GM20000 (cell line): ENCODE measurements at places on chromosomes 12 and 14.

DNA sequence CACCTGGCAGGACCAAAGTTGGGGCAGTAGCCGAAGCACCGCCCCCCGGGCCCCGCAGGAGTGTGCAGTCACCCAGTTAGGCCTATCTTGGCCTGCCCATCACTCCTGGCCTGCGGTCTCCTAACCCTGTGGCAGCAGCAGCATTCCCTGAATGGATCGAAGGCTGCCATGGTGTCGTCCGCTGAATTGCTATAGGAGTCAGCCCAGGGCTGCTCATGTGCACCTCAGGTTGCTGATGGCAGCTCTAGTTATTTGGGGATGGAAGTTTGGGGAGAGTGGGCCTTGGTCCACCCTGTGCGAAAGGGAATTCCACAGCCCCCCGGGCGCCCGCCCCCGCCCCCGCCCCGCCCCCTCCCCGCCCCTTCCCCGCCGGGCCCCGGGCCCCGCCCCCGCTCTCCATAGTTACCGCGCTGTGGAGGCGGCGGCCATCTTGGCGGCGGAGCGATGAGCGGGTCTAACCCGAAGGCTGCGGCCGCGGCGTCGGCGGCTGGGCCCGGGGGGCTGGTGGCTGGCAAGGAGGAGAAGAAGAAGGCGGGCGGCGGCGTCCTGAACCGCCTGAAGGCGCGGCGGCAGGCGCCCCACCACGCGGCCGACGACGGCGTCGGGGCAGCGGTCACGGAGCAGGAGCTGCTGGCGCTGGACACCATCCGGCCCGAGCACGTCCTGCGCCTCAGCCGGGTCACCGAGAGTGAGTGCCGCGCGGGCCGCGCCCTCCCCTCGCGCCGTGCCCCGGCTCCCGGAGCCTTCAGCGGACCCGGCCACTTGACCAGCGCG, at the start of gene UNC119B:
Gene UNC119B, plus strand, starts transcription at position 428 of the 774 bp plus-strand sequence. Its CDS starts 17 bp downstream, at position 445.
- DNase-seq: peak; percentile 92

DNA sequence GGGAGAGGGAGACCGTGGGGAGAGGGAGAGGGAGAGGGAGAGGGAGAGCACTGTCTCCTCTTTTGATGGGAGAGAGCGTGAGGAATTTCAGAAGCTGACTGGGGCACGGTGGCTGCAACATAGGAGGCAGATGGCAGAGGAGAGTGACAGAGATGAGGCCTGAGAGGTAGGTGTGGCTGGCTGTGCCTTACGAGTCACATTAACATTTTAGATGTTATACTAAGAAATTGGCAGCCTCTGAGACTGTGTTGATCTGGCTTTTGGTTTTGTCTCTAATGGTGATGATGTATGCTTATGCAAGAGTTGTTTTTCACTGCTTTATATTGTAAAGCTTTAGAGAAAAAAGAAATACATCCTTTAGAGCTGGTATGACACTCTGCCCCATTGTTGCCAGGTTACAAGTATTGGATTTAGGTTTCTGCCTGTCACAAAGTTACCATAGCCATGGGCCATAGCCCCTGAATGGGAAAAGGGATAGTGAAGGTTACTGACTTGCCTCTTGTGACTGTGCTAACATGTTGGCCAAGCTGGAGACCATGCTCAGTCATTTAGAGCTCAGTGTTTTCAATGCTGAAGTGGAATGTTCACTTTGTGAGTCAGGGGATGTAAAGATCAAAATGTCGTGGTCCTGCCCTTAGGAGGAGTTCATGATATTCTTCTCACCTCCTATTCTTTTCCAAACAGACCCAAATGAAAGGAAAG, 186.2 kb downstream of the SYNE2 start:
- no peak for DNase-seq

DNA sequence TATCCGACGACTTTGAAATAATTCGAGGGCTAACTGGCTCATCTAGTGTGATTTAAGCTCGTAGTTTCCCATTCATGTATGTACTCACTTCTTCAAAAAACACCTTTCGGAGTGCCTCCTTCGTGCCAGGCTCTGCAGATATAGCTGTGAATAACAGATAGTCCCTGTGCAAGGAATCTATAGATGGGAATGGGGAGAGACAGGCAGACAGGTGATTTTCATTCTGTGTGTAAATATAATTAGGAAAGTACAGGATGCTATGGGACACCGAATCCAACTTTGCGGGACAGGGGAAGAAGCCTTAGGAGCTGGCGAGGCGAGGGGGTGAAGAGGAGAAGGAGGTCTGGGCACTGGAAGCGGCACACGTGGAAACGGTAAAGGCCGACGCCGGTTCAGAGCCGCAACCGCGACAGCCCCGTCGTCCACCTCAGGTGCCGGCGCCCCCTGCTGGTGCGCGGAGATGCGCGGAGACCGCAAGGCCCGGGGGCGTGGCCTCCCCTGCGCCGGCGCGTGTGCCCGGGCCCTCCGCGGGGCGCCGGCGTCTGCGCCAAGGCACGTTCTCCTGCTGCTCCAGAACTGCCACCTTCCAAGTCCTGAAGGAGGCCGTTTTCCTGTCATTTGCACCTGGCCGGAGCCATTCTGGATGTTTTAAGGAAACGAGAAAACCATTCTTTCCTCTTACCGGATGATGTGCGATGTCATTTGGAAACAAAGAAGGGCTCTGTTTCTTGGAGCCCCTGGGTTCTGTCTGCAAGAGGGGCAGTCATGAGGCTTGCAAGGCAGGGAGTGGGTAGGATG, 18.0 kb upstream of the CACNA1C start:
- peak; percentile 93 for DNase-seq

- DNase-seq: no peak
Measured at GRCh38 chr12:109716512-109717389, 3.1 kb downstream of the FAM222A start.

DNA sequence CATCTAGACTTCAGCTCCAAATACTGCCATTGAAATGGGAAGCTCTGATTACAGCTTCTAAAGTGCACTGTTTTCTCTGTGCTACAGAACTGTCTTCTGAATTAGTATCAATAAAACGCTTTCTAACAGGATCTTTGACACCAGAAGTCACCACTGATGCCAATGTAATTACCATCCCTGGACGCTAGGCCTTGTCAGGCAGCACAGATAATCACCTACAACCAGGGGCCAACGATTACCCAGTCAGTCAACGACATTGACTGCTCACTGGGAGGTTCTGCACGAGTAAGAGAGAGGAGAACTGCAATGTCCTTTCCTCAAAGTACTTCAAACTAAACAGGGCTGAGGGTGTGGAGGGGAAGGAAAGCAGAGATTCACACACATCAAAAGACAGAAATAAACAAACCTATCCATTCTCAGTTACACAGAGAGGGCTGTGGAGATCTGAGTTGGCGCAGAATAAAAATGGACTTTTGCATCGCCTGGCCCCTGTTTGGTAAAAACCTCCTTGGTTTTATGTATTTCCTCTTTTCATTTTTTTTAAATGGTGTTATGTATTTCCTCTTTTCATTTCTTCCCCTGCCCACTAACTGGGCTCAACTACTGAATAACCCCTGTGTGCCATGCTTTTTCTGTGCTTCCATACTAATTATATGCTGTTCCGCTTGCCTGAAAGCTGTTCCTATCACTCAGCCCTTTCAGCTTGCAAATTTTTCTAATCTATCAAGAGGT, 492.2 kb downstream of the APAF1 start:
- DNase-seq: no peak

DNA sequence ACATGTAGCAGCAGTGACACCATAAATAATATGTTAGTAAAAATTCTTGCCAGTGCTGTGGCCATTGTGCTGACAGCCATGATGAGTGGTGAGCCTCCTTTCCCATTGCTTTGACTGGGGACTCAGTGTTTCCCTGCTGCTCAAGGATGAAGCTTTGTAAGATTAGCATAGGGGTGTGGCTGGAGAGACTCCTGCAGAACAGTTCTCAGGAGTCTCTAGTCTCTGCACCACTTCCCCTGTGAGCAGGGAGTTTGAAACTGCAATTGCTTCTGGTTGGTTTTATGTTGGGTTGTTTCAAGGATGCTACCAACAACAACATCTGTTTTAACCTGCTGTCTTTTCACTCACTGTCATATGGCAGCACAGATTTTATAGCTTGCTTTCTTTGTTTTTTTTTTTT, 41.4 kb downstream of the ZC3H14 start:
- DNase-seq: no peak

- DNase-seq: no peak
Measured at GRCh38 chr12:29547151-29547632, 49.7 kb upstream of the OVCH1 start.

GRCh38 chr14:63656194-63656593, 14.5 kb upstream of the WDR89 start:
- DNase-seq: no peak
